ENCODE measurements at places on chromosomes 5 and 9.

DNA sequence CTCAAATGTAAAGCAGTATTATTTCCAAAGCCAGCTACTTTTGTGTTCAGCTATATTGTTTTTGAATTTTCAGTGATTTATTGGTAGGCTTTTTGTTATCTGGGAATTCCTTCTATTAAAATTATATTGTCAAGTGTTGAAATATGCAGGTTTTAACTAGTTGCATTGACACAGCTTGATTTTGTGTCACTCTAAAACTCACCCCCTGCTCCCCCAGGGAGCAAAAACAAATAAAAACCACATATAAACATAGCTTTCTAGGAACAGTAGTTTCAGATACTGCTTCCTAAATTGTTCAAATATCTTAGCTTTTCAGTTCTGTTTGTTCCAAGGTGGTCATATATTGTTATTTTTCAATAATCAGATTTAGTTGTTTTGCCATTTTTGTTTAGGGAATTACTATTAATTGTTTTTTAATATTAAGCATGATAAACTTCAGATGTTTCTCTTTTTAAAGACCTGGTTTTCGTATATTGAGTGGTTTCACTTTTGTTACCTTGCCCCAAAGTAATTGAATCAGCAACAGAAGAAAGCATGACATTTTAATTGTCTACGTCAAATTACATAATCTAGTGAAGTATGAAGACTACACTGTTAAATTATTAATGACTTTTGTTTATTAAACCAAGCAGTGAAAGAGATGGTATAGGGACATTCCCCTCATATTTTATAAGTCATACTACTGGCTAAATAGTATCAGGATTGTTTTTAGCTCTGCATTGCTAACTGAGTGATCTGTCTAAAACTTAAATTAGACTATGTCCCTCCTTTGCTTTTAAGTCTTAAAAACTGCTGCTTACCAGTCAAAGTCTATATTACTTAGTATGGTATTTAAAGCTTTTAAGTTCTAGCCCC, 43.4 kb downstream of the ERBIN start:
- peaks cover 25% of the 10 kb centered on the region for H3K4me1 ChIP-seq
- H3K27me3 ChIP-seq: no peaks in the 10 kb centered on the region
- H3K27ac ChIP-seq: no peak overlapping the region
- DNase-seq: no peak
- peaks cover 2% of the 10 kb centered on the region for H3K36me3 ChIP-seq

DNA sequence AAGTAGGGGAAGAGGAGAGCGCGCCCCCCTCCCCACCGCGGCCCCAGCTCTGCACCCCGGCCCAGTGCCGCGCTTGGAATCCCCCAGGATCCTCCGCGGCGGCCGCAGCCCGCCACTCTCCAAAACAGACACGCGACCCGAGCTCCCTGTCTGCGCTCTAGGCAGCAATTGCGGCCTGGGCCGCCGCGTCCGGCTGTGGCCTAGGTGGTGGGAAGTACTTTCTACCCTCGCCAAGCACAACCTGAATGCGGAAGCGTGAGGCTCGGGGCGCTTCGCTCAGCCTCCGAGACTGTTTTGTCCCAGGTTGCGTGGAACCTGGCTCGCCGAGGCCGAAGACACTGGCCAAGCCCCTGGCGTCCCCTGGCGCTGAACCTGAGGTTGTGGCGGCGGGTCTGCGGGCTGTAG, 3.3 kb upstream of the FOXB2 start:
- no peak overlapping the region for H3K27ac ChIP-seq
- H3K27me3 ChIP-seq: peaks cover 32% of the 10 kb centered on the region
- no peak overlapping the region for H3K4me3 ChIP-seq
- H3K4me1 ChIP-seq: peaks cover 26% of the 10 kb centered on the region
- no peak for DNase-seq

GRCh38 chr5:154737667-154738320, 17.4 kb upstream of the LARP1 start:
- DNase-seq: no peak
- no peak overlapping the region for H3K27ac ChIP-seq

GRCh38 chr9:88224938-88225337, 86.7 kb upstream of the SPATA31C2 start:
- H3K36me3 ChIP-seq: no peaks in the 10 kb centered on the region
- no peak overlapping the region for H3K27ac ChIP-seq
- H3K27me3 ChIP-seq: no peaks in the 10 kb centered on the region
- no peak for DNase-seq
- H3K4me1 ChIP-seq: no peaks in the 10 kb centered on the region
- H3K4me3 ChIP-seq: no peak overlapping the region

DNA sequence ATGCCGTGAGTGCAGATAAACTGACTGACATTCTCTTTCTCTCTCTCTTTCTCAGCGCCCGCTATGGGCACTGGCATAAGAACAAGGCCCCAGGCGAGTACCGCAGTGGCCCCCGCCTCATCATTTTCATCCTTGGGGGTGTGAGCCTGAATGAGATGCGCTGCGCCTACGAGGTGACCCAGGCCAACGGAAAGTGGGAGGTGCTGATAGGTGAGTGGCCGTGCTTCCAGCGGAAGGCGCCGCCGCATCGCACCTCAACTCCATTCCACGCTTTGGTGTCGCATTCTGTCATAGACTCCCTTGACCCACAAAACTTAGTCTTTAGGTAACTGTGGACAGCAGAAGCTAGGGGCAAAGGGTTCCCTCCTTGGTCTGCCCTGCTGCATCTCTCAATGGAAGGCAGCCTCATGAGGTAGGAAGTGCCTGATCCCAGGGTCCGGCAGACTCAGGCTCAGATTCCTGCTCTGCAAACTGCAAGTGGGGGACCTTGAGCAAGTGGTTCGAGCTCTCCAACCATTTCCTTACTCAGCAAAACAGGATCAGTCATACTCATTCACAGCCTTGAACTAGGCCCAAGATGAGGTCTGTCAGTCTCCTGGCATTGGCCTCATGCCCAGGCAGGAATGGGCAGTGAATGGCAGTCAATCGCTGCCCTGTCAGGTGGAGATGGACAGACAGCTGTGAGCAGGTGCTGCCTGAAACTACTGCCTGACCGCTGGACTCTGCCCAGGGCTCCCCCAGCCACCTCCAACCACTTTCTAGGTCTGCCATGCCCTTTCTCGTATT, 24.2 kb upstream of the CFAP157 start:
- no peak for DNase-seq
- no peaks in the 10 kb centered on the region for H3K4me1 ChIP-seq
- H3K4me3 ChIP-seq: no peak overlapping the region
- H3K36me3 ChIP-seq: no peaks in the 10 kb centered on the region
- H3K27ac ChIP-seq: no peak overlapping the region

DNA sequence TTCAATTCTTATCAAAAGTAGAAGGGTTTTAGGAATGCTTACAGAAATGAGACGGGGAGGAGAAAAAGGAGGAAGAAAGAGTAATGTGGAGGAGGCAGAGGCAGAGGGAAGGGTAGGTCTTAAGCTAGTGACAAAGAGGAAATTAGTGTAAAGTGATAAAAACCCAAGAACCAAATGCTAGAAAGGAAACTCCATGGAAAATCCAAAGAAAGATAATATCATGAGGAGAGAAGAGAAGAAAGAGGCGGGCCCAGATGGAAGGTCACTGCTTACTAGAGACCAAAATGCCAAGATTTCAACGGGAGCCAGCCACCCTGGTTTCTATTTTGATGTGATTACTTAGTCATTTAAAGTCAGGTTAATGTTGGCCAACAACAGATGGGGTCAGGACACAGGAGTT, 68.6 kb upstream of the IL12B start:
- H3K27ac ChIP-seq: no peak overlapping the region
- no peak for DNase-seq
- H3K4me3 ChIP-seq: no peak overlapping the region
- H3K4me1 ChIP-seq: no peaks in the 10 kb centered on the region
- no peaks in the 10 kb centered on the region for H3K27me3 ChIP-seq
- no peaks in the 10 kb centered on the region for H3K36me3 ChIP-seq

DNA sequence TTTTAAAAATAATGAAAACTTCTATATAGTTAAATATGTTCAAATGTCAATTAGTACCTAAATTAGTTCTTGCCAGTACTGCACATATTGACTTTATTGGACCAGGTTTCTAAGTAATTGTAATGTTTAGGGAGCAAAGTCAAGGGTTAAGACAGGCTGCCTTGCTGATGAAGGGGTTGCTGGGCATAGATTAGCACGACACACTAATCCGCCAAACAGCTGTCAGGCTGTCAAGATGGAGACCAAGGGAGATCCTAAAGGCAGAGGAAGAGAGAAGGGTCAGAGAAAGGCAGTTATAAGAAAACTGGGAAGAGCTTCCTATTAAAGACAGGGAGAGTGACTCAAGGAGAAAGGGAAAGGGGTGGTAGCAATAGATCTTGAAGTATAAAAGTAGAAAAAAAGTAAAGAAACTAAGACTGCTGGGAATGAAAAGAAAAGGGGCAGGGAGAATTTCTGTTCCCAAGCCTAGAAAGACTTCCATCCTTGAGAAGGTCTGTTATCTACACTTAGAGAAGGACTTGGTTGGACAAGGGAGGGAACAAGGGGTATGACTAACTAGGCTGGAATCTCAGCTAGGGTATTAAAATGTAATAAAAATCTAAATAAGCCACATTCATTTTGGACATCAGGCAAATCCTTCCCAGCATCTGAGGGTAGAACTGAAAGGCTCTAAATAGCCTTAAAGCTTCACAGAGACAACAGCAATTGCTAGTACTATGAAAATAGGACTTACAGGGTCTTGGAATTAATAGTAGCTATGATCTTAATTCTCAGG, 188.7 kb downstream of the FBXL17 start:
- H3K4me3 ChIP-seq: no peak overlapping the region
- no peaks in the 10 kb centered on the region for H3K27me3 ChIP-seq
- no peaks in the 10 kb centered on the region for H3K36me3 ChIP-seq
- no peak overlapping the region for H3K27ac ChIP-seq
- no peaks in the 10 kb centered on the region for H3K4me1 ChIP-seq

DNA sequence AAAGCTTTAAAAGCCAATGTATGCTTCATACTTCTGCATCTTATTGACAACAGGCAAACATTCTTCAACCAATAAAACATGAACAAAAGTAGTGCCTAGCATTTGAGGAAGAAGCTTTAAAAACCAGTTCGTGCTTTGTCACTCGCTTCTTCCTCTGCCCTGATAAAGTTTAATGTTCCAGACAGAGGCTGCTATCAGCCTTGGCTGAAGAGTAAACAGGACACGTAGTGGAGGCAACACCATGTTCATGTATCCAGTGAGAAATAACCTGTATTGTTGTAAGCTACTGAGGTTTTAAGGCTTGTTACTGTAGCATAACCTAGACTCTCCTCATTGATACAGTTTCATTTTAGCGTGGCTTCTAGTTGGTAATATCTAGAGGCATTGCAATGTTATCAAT, 3.2 kb upstream of the FUBP3 start:
- peaks cover 5% of the 10 kb centered on the region for H3K36me3 ChIP-seq
- H3K4me1 ChIP-seq: peaks cover 23% of the 10 kb centered on the region
- H3K4me3 ChIP-seq: no peak overlapping the region
- no peak overlapping the region for H3K27ac ChIP-seq

GRCh38 chr9:131747352-131747751, 7.5 kb upstream of the RAPGEF1 start:
- H3K27me3 ChIP-seq: no peaks in the 10 kb centered on the region
- no peaks in the 10 kb centered on the region for H3K36me3 ChIP-seq
- peaks cover 21% of the 10 kb centered on the region for H3K4me1 ChIP-seq

- no peaks in the 10 kb centered on the region for H3K36me3 ChIP-seq
- H3K4me1 ChIP-seq: no peaks in the 10 kb centered on the region
- no peaks in the 10 kb centered on the region for H3K27me3 ChIP-seq
- no peak for DNase-seq
- no peak overlapping the region for H3K4me3 ChIP-seq
Measured at GRCh38 chr9:119722384-119722783, 353.1 kb upstream of the BRINP1 start.

DNA sequence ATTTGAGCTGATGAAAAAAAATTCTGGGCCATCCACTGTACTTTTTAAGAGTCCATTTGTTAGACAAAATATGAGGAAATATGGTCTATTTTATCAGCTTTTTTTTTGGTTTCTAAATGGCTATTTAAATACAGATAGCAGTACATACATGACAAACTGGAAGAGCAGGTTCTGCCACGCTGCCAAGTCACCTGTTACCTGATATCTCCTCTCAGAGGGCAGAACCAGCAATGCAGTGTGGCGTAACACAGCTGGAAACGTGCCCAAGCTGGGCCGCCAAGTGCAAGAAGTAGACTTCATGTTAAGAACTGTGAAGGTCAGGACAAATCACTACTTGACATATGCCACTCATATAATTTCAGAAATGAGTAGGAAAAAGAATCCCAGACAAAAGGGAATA, 8.1 kb downstream of the MCIDAS start:
- no peak for DNase-seq
- H3K4me1 ChIP-seq: peaks cover 8% of the 10 kb centered on the region
- no peaks in the 10 kb centered on the region for H3K36me3 ChIP-seq
- no peak overlapping the region for H3K27ac ChIP-seq
- peaks cover 56% of the 10 kb centered on the region for H3K27me3 ChIP-seq

DNA sequence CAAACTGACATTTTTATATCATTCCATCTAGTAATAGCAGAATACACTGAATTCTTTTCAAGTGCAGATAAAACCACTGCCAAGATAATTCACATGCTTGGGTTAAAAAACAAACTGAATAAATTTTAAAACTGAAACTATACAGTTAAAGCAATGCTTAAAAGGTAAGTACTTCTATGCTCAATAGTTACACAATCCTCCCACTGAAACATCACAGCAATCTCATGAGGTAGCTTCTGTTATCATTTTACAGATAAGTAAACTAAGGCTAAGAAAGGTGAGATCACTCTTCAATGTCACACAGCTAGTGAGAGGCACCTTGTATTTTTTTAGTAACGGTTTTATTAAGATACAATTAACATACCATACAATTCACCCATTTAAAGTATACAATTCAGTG, 13.4 kb upstream of the GOLGA1 start:
- no peaks in the 10 kb centered on the region for H3K36me3 ChIP-seq
- no peak for DNase-seq
- H3K4me3 ChIP-seq: no peak overlapping the region

GRCh38 chr9:137774775-137775386, 102.7 kb upstream of the CACNA1B start:
- no peaks in the 10 kb centered on the region for H3K27me3 ChIP-seq
- no peak overlapping the region for H3K27ac ChIP-seq
- DNase-seq: no peak
- no peaks in the 10 kb centered on the region for H3K4me1 ChIP-seq

DNA sequence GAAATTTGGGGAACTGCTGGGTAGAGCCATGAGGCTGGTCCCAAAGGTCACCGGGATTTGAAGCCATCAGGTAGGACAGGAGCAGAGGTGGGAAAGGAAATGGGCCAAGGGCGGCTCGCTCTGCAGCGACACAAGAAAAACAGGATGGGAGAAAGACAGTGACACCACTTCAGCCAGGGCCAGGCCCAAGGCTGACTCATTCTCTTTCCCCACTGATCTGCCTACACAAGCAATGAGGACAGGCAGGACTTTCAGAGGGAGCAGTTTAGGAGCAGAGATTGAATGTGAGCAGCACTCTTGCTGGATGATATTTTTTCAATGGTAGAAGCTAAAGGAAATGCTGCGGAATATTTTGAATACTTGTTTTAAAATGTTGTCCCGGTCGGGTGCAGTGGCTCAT, 3.5 kb downstream of the RUFY1 start:
- no peak overlapping the region for H3K4me3 ChIP-seq
- H3K27me3 ChIP-seq: no peaks in the 10 kb centered on the region
- H3K36me3 ChIP-seq: peaks cover 2% of the 10 kb centered on the region
- peaks cover 33% of the 10 kb centered on the region for H3K4me1 ChIP-seq

- no peak for DNase-seq
- no peaks in the 10 kb centered on the region for H3K4me1 ChIP-seq
- H3K27me3 ChIP-seq: peaks cover 26% of the 10 kb centered on the region
- no peak overlapping the region for H3K4me3 ChIP-seq
Measured at GRCh38 chr5:77182367-77182766, 28.1 kb upstream of the PDE8B start.

All from T-cell (primary cell).